Left renal pelvis (tissue), 4 donors: ENCODE measurements at places on chromosomes 2 and 18. TPM values are rescaled to one million over a fixed set of nuclear protein-coding genes. Genes with fewer than 3 reads are reported as not detected.

- DNase-seq = no peak
Measured at GRCh38 chr2:236866542-236867340, 218.9 kb upstream of the COPS8 start.

DNA sequence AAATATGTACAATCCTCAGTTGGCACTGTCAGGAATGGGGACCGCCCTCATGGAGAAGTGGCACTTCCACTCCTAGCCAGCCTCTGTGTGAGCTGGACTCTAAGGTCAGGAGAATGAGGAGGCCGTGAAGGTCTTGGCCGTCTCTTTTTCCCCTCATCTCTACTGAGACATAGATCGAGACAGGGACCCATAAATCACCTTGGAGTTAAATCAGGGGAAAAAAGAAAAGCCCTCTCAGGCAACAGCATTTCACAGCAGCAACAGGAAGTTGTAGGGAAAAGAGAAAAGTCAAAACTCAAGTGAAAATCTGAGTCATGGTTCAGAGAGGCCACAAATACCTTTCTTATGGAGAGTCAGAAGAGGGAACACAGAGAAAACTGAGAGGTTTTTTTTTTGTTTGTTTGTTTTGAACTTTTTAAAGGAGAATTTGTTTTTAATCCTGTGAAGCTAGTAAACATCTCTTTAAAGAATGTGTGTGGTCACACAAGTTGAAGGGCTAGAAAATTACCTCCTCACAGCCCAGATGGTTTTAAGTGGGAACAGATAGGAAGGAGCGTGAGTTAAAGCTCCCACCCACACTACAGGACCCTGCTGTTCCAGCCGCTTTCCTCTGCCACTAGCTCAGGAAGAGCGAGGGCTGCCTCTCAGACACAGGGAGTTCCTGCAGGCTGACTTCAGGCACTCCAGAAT, 30.6 kb upstream of the CYP1B1 start:
- no peak for DNase-seq

DNA sequence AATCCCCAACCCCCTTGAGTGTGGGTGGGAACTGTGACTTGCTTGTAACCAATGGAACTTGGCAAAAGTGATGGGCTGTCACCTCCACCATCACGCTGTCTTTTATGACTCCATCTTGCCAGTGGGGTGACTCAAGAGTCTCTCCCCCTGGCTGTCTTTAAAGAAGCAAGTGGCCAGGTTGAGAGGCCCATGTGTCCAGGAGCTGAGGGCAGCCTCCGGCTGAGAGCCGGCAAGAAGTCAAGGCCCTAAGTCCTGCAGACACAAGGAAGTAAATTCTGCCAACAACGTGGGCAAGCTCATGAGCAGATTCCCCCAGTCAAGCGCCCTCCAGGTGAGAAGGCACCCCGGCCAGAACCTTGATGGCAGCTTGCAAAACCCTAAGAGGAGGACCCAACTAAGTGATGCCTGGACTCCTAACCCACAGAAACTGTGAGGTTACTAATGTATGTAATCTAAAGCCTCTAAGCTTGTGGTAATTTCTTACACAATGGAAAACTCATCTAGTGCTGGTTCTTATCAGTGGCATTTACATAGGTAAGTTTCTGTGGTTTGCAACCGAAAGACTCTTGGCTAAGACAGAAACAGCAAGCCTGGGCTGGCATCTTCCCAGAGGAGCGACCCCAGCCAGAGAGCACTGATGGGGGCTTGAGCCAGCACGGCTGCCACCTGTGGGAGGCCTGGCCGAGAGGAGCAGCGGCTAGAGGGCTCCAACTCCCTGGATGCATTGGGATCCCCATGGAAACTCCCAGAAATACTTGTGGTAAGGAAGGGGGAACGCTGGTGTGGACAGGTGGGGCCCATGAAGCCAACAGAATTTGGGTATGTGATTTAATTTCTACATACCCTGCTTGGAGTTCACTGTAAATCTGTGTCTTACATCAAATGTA, 49.3 kb downstream of the CIB4 start:
- DNase-seq = no peak

DNA sequence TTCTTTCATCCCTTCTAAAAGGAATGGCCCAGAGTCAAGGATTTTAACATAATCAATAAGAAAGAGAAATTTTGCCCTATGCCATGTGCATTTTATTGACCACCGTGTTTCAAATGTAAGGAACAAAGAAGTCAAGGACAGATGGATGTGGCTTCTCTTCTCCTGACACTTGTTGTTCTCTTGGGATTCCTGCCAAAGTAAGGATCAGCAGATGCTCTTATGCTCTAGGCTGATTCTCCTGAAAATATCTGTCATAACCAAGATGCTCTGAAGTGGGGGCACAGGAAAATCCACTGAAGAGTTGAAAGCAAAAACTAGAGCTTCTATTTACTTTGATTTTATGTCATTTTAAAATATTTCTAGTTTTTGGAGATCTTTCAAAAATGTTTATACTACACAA, 72.9 kb upstream of the SYT4 start:
- no peak for DNase-seq

GRCh38 chr2:2591542-2591940, 260.5 kb upstream of the MYT1L start:
- DNase-seq = no peak

- DNase-seq = no peak
Measured at GRCh38 chr2:118110310-118110709, 22.0 kb downstream of the INSIG2 start.

DNA sequence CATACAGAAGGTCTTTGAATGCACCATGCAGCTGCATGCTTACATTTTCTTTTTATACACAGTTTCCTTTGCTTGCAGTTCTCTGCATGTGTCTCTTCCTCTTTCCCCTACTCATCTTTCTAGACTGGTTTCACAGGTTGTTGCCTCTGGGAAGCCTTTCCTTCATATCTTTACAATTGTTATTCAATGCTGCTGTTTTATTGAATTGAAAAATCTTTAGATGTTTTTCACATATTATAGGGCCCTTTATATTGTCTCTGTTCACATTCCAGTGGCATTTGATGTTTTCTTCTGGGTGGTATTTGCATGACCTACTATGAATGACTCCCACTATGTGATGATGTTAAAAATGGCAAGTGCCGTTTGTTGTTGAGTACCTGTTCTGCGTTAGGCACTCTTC, 91.1 kb downstream of the DIS3L2 start:
- DNase-seq = no peak

- DNase-seq = no peak
Measured at GRCh38 chr18:25047983-25048382, 304.0 kb downstream of the ZNF521 start.

- DNase-seq = no peak
Measured at GRCh38 chr2:130252880-130253645, 54.8 kb upstream of the TUBA3E start.

GRCh38 chr18:42635378-42636048, 480.0 kb downstream of the RIT2 start:
- DNase-seq = no peak

- DNase-seq = no peak
Measured at GRCh38 chr2:165863810-165864261, 69.8 kb upstream of the GALNT3 start.

DNA sequence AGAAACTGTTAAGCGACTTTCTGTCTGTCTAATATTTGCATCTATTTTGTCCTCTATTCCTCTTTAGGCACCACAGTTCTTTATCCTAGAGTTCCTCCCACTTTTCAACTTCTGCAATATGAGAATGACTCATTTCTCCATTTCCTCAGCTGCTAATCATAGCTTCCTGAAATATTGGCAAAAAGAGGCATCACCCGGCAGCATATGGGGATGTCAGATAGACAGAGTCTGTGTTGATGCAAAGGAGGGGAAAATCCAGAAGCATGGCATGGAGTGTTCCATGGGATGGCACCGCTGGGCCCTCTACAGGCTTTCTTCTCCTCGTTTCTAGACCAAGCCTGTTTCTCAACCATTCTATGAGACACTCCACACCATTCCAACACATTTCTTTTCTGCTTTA, 93.4 kb downstream of the DOCK10 start:
- no peak for DNase-seq

DNA sequence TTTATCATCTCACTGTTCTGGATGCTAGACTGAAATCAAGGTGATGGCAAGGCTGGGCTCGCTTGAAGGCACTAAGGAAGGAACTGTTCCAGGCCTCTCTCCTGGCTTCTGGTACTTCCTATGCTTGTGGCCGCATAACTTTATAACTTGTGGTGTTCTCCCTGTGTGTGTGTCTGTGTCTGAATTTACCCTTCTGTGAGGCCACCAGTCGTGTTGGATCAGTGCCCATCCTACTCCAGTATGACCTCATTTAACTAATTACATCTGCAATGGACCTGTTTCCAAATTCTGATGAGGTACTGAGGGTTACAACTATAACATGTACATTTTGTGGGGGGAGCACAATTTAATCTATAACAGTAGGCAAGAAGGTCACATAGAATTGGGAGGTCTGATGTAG, 41.6 kb downstream of the LYPD6B start:
- DNase-seq = no peak

GRCh38 chr2:46073540-46074046, 223.6 kb upstream of the EPAS1 start:
- DNase-seq = no peak

GRCh38 chr2:24206242-24206641, 31.4 kb downstream of the FAM228A start:
- DNase-seq = no peak

GRCh38 chr2:6314218-6314960, 551.3 kb downstream of the CMPK2 start:
- no peak for DNase-seq

DNA sequence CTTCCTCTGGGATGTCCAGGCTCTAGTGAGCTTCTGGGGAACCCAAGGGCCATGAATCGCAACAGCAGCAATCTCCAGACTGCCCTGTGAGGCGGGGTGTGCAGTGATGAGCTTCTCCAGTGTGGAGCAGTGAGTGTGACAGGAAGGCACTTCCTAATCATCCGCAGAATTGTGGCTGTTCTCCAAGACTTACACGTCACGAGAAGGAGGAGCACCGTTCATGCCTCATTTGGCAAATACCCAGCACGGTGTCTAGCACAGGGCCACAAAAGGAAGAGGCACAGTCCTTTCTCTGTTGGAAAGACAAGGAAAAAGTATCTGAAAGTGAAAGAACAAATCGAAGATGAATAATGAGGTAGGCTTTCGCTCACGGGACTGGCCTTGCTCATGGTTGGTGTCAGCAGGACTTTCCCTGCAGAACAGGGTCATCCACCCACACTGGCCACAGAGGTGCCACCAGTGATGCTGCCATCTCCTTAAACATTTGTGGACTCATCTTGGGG, 125.1 kb upstream of the HAAO start:
- DNase-seq = no peak

DNA sequence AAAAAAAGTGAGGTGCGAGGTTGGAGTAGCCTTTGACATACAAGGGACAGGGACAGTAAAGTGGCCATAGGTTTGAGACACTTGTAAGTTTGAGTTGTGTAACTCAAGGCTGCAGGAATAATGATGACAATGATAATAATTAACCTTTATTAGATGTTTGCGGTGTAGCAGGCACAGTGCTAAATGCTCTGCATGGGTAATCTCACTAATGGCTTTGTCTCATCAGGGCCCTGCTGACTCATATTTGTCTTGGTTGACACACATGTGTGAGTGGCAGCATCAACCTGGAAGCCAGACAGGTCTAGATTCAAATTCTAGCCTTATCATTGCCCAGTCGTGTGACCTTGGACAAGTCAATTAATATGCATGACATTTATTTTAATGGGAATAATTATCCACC, 126.2 kb downstream of the FSHR start:
- DNase-seq = no peak

- no peak for DNase-seq
Measured at GRCh38 chr2:239202836-239203235, 198.0 kb downstream of the HDAC4 start.

- DNase-seq = no peak
Measured at GRCh38 chr18:13137670-13138419, 80.7 kb upstream of the LDLRAD4 start.

GRCh38 chr2:44184106-44184505, 15.4 kb downstream of the PPM1B start:
- no peak for DNase-seq

DNA sequence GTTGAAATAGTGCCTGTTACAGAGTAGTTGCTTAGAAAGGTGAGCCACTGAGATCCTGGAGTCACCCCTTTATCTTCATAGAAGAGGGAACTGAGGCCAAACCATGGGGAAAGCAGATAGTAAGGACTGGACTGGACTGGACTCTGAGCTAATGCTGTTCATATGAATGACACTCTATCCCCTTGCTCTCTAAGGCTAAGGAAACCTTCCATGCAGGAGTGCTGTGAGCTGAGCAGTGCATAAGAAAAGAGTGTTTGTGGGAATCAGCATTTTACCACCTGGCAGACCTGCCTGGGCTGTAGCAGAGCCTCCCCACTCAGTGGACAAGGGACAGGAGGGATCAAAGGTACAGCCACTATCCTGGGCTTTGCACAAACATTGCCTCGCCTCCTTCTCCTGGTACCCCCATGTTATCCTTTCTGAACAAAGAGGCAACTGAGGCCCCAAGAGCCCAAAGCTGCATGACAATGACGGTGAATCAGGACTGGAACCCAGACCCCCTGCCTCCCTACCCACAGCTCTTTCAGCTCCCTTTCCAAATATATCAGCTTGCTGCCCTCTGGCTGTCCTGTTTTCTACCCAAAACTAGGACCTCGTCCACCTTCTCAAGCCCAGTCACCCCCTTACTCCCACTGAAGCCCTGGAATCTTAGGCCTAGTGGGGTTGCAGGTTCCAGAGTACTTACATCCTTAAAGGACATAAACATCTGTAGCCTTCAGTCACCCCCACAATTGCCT, 227.9 kb downstream of the ZBTB7C start:
- DNase-seq = no peak

- no peak for DNase-seq
Measured at GRCh38 chr2:164760179-164760578, 81.4 kb downstream of the COBLL1 start.

GRCh38 chr18:55038162-55038561, 78.9 kb upstream of the CCDC68 start:
- DNase-seq = no peak

GRCh38 chr18:154151-154550, 4.2 kb upstream of the USP14 start:
- DNase-seq = no peak

OXER1 gene
- 6.0 TPM for polyA plus RNA-seq

SERPINB4 gene
- polyA plus RNA-seq = 0.23 TPM

ABCA12 gene
- 0.24 TPM for polyA plus RNA-seq

LOXHD1 gene
- polyA plus RNA-seq = 0.85 TPM

RBFA gene
- polyA plus RNA-seq = 49.8 TPM

PLGLB2 gene
- 4.2 TPM for polyA plus RNA-seq

SH3YL1 gene
- polyA plus RNA-seq = 47.7 TPM

CPS1 gene
- polyA plus RNA-seq = 4.7 TPM

PCARE gene
- 0.41 TPM for polyA plus RNA-seq
